Activated CD4-positive, alpha-beta T cell treated with anti-CD3 and anti-CD28 coated beads, Interleukin-2, amount 50 U/mL, for 16 hours (primary cell): ENCODE measurements at places on chromosomes 4 and X.
A peak's percentile ranks its signal among the peaks of the same experiment; 100 is the strongest.

DNA sequence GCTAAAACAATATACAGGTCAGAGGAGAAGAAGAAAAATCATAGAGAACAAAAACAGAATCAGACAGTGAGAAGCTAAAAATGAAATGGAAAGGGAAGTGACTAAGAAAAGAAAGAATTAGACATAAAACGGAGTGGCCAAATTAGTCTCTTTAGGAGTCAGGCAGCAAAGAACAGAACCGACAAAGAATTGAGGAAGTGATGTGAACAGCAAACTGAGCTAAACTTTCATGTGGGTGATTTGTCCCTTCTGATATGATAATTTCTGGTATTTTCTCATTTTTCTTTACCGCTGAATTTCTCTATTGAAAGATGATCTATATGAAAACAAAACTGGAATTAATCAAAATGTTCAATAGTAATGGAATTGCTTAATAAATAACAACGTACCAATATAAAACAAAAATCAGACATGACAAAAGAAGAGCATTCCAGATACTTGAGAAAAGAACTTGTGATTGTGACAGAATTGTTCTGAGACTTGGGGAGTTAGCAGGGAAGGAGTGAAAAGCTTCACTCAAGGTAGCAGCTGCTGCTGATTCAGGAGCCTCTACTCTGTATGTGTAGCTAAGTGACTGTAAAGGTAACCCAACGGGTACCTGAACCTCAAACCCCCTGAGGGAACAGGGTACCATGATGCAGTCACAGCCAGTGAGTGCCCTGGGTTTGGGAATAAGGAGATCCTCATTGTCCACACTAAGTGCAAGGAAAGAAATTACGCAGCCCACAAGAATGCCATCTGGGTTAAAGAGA is 8.8 kb downstream of the TAPT1 start:
- peak; percentile 42 for DNase-seq

DNA sequence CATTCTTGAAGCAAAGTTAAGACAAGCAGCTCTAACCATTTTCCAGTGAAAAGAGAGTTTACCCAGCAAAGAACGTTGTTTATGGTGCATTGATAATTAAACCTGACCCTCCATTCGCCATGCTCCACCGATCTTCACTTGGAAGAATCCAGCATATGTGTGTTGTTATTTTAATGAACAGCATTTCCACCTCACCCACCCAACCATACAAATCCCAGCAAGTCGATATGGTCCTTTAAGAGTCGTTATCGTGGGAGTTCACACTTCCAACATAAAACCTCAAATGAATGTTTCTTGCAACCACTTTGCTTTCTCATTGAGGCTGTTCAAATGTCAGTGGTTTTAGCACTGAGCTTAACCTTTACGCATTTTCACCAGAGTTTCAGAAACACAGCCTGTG is 147.4 kb upstream of the LDB2 start:
- no peak for DNase-seq

DNA sequence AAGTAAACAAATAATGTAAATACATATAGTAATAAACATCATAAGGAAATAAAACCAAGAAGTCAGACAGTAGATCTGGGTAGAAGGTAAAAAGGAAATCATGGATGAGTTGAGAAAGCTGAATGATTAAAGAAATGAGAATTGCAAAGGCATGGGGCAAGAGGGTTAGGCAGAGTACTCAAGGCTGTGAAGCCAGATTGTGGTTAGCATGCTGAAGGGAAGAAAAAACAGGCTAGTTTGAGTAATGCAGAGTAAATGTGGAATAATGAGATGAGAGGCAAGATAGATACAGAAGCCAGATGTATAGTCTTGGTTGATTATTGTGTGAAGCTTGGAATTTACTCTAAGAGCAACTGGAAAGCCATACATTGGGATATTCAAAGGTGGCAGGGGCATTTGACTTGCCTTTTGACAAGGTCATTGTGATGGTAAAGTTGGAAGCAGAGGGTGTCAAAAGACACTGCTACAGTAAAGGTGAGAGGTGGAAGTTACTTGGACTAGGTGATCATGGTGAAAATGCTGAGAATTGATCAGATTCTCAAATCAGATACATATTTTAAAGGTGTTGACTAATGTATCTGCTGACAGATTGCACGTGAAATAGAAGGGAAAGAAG is 307.0 kb downstream of the FSTL5 start:
- DNase-seq = no peak

DNA sequence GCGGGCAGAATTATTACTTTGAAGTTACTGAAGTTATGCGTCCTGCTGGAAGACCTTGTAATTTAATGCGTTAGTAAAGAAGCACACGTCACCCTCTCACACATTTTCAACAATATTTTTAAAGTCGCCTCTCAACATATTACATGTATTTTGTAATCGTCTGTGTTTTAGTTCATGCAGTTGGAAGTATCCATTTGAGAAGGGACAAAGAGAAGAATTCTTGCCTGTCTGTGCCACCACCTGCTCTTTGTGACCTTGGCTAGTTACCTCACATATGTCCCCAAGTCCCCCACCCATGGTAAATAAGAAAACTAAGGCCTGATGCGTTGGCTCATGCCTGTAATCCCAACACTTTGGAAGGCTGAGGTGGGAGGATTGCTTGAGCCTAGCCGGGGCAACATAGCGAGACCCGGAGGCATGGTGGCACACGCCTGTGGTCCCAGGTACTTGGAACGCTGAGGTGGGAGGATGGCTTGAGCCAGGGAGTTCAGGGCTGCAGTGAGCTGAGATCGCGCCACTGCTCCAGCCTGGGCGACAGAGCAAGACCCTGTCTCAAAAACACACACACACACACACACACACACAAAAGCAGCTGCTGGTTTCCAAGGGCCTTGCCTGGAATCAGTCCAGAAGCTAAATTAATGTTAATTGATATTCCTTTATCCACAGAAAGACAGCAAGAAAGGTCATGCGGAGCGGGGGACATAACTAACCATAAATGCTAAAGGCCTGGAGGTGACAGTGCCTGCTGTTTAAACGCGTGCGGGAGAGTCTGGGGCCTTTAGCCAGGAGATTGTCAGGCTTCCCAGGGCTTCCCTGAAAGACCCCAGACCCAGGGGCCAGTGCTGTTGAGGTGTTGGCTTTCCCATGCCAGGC is 811 bp downstream of the TMEM187 start:
- no peak for DNase-seq

- DNase-seq = no peak
Observed at GRCh38 chrX:8647176-8647575, 84.8 kb downstream of the ANOS1 start.

DNA sequence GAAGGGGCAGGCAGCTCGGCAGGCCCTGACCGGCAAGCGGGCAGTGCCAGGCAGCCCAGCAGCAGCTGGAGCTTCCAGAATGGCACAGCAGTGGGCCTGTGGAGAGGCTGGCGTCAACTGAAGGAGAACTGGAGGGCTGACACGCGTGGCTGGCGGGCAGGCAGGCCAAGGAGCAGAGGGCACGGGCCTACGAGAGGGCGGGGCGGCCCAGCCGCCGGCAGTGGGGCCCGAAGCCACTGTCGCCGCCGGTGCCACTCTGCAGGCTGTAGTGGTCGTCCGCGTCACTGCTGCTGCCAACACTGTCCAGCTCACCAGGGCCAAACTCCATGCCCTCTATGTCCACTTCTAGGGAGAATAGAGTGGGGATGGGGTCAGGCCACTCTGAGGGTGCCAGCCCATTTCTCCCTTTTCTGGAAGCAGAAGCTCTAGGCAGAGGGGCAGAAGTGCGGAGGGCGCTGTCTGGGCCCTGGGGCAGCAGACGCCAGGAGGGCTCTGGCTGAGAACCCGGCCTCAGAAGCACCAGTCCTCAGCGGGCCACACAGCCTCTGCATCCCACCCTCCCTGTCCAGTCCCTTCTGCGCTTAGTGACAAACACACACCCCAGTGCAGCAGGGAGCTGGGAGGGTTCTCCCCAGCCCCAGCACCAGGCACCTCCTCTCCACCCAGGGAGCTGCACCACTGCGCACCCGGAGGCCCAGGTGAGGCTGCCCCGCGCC is 8.6 kb upstream of the HAUS3 start:
- DNase-seq = no peak

DNA sequence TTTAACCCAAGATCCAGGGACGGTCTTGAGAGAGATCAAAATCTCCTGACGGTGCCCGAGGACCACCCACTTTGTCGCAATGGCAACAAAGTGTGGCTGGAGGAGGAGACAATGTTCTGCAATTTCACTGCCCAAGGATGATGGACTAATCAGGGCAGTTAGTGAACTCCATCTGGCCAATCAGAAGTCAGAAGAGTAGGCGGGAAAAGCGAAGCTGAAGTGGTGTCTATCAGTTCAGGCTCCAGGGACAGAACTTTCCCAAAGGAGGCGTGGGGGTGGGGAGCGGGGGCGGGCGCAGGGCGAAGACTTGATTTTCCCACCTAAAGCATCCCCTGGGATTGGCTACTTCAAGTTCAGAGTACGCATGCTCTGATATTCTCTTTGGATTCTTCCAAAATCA is 25.6 kb downstream of the SPACA5B start:
- no peak for DNase-seq

DNA sequence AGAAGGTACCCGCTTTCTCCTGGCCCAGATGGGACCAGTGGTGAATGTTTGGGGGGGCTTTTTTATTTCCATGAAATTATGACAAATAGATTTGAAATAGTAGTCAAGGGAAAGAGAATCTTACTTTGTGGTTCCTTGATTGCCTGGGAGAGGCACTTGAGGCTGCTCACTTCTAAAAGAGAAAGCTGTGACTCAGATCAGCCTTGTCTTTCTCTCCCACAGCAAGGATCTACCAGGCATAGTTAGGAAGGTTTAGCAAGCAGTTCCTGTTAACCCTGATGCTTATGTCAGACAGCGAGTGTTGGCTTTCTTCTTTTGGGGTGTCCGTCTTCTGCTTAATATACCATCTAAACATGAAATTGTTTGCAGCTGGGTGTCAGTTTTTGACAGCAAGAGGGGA is 114.5 kb downstream of the TSPAN7 start:
- DNase-seq = no peak

DNA sequence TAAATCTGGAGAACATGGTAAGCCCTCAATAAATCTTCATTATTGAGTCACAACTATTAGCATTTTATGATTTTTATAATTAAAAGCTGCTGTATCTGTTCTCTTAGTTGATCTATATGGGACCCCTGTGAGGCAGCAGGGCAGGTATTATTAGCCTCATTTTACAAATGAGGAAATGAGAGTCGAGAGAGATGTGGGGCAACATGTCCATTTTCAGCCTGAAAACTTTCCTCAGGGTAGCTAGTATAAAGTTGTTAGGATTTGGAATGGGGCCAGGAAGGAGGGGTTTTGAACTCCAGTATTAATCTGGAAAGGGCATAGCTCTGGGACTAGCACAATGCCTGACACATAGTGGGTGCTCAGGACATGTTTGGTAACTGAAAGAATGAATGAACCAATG is 191.7 kb upstream of the GPC4 start:
- DNase-seq = no peak

DNA sequence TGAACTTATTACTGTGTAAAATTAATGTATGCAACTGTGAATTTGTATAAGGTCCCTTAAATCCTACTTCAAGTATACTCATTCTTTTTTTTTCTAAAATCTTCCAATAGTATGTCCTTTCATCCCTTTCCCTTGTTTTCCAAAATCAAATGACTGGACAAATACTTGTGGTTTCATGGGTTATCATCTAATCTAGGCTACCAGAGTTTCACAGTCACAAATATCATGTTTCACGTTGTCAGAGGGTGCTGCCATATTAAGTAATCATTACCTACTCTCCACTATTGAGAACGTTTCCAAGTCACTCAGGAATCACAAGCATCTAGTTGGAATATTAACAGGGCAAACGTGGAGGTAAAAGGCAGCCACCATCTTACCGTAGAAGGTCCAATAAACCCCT is 1235.0 kb upstream of the TENM3 start:
- no peak for DNase-seq

DNA sequence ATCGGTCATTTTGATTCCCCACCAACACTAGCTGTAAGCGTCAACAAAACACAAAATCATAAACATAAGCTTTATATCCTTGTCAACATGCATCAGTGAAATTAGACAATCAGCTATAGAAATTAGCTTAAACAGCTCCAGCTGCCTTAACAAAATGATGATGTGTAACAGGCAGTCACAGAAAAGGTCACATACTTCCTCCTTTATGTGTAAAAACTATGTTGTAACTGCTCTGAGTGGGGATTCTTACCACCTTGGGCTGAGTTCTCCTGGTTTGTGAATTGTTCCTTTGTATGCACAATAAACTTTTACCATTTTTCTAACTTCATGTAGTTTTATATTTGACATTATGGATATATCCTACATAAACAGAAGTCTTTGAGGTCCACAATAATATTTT is 73.9 kb upstream of the MAP9 start:
- DNase-seq = no peak

- DNase-seq = no peak
Observed at GRCh38 chr4:122541996-122542395, 78.9 kb downstream of the IL21 start.

DNA sequence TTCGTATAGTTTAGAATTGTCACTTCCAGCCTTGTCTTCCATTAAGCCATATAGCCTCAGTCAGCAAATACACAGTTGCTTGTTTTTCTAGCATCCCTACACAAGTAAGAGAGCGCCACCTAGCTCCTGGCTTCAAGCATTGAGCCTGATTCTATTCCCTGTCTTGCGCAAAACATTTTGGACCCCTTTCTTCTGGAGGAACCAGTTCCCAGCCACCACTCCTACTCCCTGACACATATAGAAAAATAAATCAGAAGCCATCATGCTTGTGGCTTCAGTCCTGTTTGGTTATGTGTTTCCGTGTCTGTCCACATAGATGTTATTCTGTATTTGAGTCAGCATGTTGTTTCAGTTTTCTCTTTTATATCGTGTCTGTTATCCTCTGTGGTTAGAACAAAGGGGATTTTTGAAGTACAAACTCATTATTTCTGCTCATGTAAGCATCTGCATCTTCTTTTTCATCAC is 59.9 kb downstream of the GK start:
- peak; percentile 91 for DNase-seq
